ENCODE measurements at places on chromosomes 6 and 20. TPM values are rescaled to one million over a fixed set of nuclear protein-coding genes. Genes with fewer than 3 reads are reported as not detected.

The ECT2L gene
- not detected for total RNA-seq

The RALGAPB gene
- 36.4 TPM for total RNA-seq

The SSTR4 gene
- 2.6 TPM for total RNA-seq

The SNAI1 gene
- total RNA-seq: not detected

The TRIM31 gene
- 1.7 TPM for total RNA-seq

The MMP24 gene
- total RNA-seq: 0.24 TPM

The DEFB132 gene
- 2.4 TPM for total RNA-seq

The TCP11 gene
- not detected for total RNA-seq

The DDO gene
- total RNA-seq: 0.48 TPM

The EMILIN3 gene
- 0.72 TPM for total RNA-seq

The MTFR2 gene
- total RNA-seq: 4.3 TPM

The WFDC10B gene
- not detected for total RNA-seq

The DOK5 gene
- total RNA-seq: 6.7 TPM

The TSPYL1 gene
- 48.4 TPM for total RNA-seq

The PNLDC1 gene
- not detected for total RNA-seq

The DAAM2 gene
- total RNA-seq: 51.3 TPM

The HLA-DRB5 gene
- 2.9 TPM for total RNA-seq

The PSORS1C2 gene
- total RNA-seq: not detected

The PKIG gene
- total RNA-seq: 114 TPM

The METTL24 gene
- 5.5 TPM for total RNA-seq

The SLC22A2 gene
- 1.9 TPM for total RNA-seq

The RAET1E gene
- total RNA-seq: 6.3 TPM

The FAM110A gene
- total RNA-seq: 0.96 TPM

The CRIP3 gene
- total RNA-seq: 5.5 TPM

All from umbilical cord (tissue), 2 donors.